Aorta (tissue), 5 donors: ENCODE measurements at places on chromosomes 6 and 20. TPM values are rescaled to one million over a fixed set of nuclear protein-coding genes. Genes with fewer than 3 reads are reported as not detected.

The SLC35F1 gene
- total RNA-seq = 1.6 TPM

DNA sequence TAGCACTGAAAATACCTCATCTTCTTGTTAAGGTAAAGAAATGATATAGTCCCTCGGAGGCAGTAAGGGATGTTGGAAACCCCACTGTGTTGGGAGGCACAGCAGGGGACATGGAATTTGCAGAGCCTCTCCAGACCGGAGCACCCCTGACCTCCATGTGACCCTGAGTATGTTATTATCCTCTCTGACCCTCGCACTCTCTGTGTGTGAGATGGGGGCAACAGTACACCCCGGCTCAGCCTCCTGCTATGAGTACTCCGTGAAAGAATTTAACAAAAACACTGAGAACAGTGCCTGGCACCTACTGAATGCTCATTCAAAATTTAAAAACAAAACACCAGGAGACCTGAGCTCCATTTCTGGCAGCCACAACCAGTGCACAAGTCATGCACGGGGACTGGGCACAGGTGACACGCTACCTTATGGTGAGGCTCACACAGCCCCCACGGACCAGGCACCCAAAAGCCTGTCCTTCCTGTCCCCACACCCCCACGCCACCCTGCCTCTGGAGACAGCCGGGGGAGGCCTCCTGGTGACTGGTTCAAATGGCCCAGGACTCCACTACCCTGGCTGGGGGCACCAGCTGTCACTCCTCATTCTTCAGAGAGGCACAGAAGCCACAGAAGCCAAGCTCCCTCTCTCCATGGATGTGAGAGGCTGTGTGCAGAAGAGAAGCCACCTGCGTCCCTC is 6.1 kb downstream of the NINL start:
- no peak overlapping the region for H3K27ac ChIP-seq
- no peaks in the 10 kb centered on the region for H3K27me3 ChIP-seq
- no peaks in the 10 kb centered on the region for H3K4me1 ChIP-seq
- no peak overlapping the region for H3K4me3 ChIP-seq
- no peak for DNase-seq

The CLDN20 gene
- total RNA-seq = not detected

The IMPG1 gene
- total RNA-seq = not detected

The POM121L2 gene
- not detected for total RNA-seq

The NQO2 gene
- 40.3 TPM for total RNA-seq

The PLA2G7 gene
- total RNA-seq = 2.0 TPM

GRCh38 chr20:7144464-7144863 is 377.0 kb downstream of the BMP2 start:
- no peaks in the 10 kb centered on the region for H3K4me1 ChIP-seq
- H3K4me3 ChIP-seq = no peak overlapping the region
- no peaks in the 10 kb centered on the region for H3K27me3 ChIP-seq
- DNase-seq = no peak
- no peaks in the 10 kb centered on the region for H3K36me3 ChIP-seq

The CLPSL1 gene
- total RNA-seq = not detected

- peaks cover 1% of the 10 kb centered on the region for H3K4me1 ChIP-seq
- no peak overlapping the region for H3K4me3 ChIP-seq
- H3K27ac ChIP-seq = no peak overlapping the region
Observed at GRCh38 chr6:30317913-30318589, 8.7 kb upstream of the TRIM39 start.

DNA sequence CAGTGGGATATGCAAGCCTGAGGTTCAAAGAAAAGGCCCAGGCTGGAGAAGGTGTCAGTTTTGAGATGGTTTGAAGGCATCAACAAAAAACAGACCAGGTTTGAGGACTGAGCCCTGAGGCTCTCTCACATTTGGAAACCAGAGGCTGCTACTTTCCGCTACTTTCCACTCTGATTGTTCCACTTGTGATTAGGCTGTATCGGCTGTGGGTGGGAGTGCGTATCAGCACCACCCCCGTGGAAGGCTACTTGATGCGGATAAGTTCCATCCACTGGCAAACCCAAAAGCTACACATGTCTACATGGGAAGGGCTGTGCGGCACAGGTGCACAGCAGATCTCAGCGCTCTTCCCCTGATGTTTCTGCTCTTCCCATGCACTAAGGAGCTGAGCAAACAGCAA is 198.7 kb downstream of the GMPR start:
- no peak for DNase-seq
- no peak overlapping the region for H3K4me3 ChIP-seq
- H3K27me3 ChIP-seq = no peaks in the 10 kb centered on the region
- no peaks in the 10 kb centered on the region for H3K36me3 ChIP-seq
- H3K27ac ChIP-seq = no peak overlapping the region

DNA sequence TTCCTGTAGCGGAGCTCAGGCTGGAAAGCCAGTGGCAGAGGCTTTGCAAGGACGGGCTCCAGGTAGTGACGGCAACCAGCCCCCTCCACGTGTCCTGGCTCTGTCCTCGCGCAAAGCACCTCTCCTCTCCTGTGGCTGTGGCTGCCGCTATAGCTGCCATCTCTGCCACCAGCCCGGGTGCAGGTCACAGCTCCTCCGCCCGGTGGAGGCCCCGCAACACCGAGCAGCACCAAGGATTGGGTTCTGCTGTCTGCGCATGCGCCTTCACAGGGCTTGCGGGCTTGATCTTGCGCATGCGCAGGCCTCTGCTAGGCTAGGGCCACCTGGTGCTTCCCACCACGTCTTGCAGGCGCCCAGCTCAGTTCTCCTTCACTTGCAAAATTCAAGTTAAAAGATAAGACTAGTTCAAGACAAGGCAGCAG is 625.4 kb downstream of the QKI start:
- peak; percentile 77 for DNase-seq
- H3K4me1 ChIP-seq = no peaks in the 10 kb centered on the region
- H3K27me3 ChIP-seq = no peaks in the 10 kb centered on the region
- H3K36me3 ChIP-seq = no peaks in the 10 kb centered on the region
- no peak overlapping the region for H3K27ac ChIP-seq
- no peak overlapping the region for H3K4me3 ChIP-seq

GRCh38 chr6:139644821-139645220 is 270.4 kb upstream of the CITED2 start:
- no peaks in the 10 kb centered on the region for H3K36me3 ChIP-seq
- no peaks in the 10 kb centered on the region for H3K4me1 ChIP-seq
- no peak for DNase-seq
- no peaks in the 10 kb centered on the region for H3K27me3 ChIP-seq
- no peak overlapping the region for H3K4me3 ChIP-seq

The CGA gene
- not detected for total RNA-seq

GRCh38 chr20:3208786-3209256 is 477 bp upstream of the ITPA start:
- H3K27me3 ChIP-seq = no peaks in the 10 kb centered on the region
- no peaks in the 10 kb centered on the region for H3K36me3 ChIP-seq
- H3K4me3 ChIP-seq = peak overlapping the region; percentile 59
- H3K27ac ChIP-seq = no peak overlapping the region
- no peaks in the 10 kb centered on the region for H3K4me1 ChIP-seq
- DNase-seq = no peak

GRCh38 chr6:32288426-32288825 is 64.6 kb upstream of the NOTCH4 start:
- no peaks in the 10 kb centered on the region for H3K27me3 ChIP-seq
- no peaks in the 10 kb centered on the region for H3K36me3 ChIP-seq
- H3K27ac ChIP-seq = no peak overlapping the region
- DNase-seq = no peak

DNA sequence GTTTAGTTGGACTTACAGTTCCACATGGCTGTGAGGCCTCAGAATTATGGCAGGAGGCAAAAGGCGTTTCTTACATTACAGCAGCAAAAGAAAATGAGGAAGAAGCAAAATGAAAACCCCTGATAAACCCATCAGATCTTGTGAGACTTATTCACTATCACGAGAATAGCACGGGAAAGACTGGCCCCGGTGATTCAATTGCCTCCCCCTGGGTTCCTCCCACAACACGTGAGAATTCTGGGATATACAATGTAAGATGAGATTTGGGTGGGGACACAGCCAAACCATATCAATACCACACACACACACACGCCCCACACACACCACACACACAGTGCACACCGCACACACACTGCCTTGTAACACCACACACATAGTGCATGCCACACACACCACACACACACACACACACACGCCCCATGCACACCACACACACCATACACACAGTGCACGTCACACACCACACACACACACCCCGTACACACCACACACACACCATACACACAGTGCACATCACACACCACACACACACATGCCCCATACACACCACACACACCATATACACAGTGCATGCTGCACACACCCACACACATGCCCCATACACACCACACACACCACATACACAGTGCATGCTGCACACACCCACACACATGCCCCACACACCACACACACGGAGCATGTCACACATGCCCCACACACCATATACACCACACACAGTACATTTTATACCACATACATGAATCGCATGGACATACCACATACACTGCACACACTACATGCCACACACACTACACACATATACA is 310.5 kb downstream of the TAF4 start:
- no peak overlapping the region for H3K27ac ChIP-seq
- H3K36me3 ChIP-seq = no peaks in the 10 kb centered on the region
- H3K4me3 ChIP-seq = no peak overlapping the region
- no peaks in the 10 kb centered on the region for H3K4me1 ChIP-seq
- peak; percentile 43 for DNase-seq

The BHLHE23 gene
- not detected for total RNA-seq

The ADGRF5 gene
- total RNA-seq = 34.6 TPM

The PPIL6 gene
- 1.5 TPM for total RNA-seq

The TRIM39 gene
- total RNA-seq = 13.8 TPM

GRCh38 chr20:12023194-12023795 is 105.6 kb downstream of the BTBD3 start:
- no peak for DNase-seq
- H3K36me3 ChIP-seq = no peaks in the 10 kb centered on the region
- no peak overlapping the region for H3K27ac ChIP-seq
- H3K27me3 ChIP-seq = no peaks in the 10 kb centered on the region
- H3K4me1 ChIP-seq = no peaks in the 10 kb centered on the region
- H3K4me3 ChIP-seq = no peak overlapping the region

GRCh38 chr6:38501931-38502330 is 137.8 kb downstream of the BTBD9 start:
- no peak overlapping the region for H3K4me3 ChIP-seq
- DNase-seq = no peak
- H3K36me3 ChIP-seq = no peaks in the 10 kb centered on the region
- no peaks in the 10 kb centered on the region for H3K27me3 ChIP-seq

DNA sequence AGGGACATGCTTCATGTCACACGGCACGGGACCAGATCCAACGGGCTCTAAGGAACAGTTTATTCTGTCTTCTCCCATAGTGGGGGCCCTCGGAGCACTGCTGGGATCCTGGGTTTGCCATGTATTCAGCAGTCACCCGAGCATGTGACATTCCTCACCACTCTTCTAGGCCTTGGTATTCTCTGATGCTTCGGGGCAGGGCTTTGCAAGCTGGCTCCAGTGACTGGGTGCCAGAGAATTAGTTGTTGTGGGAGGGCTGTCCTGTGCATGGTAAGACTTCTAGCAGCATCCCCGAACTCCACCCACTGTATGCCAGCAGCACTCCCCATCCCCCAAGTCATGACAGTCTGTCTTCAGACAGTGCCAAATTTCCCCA is 5.4 kb downstream of the CCN5 start:
- peak overlapping the region; percentile 82 for H3K27ac ChIP-seq
- H3K27me3 ChIP-seq = no peaks in the 10 kb centered on the region
- H3K4me3 ChIP-seq = no peak overlapping the region
- H3K4me1 ChIP-seq = peaks cover 3% of the 10 kb centered on the region
- DNase-seq = peak; percentile 68

GRCh38 chr20:38414769-38415450 is 20.2 kb downstream of the SNHG17 start:
- no peak overlapping the region for H3K27ac ChIP-seq
- no peak for DNase-seq
- H3K27me3 ChIP-seq = no peaks in the 10 kb centered on the region
- H3K4me1 ChIP-seq = no peaks in the 10 kb centered on the region
- H3K4me3 ChIP-seq = no peak overlapping the region
- H3K36me3 ChIP-seq = peaks cover 7% of the 10 kb centered on the region

- H3K4me3 ChIP-seq = no peak overlapping the region
- H3K36me3 ChIP-seq = no peaks in the 10 kb centered on the region
- H3K27ac ChIP-seq = no peak overlapping the region
- DNase-seq = no peak
- no peaks in the 10 kb centered on the region for H3K4me1 ChIP-seq
Observed at GRCh38 chr6:106090001-106090400, 3.9 kb downstream of the PRDM1 start.

The FOXS1 gene
- 10.0 TPM for total RNA-seq

- DNase-seq = no peak
- no peak overlapping the region for H3K4me3 ChIP-seq
- no peak overlapping the region for H3K27ac ChIP-seq
Observed at GRCh38 chr6:156808287-156808686, 31.1 kb downstream of the ARID1B start.
